Substantia nigra (tissue), 51 donors: ENCODE measurements at places on chromosomes 12 and 14.
A peak's percentile ranks its signal among the peaks of the same experiment; 100 is the strongest.

- DNase-seq = no peak
Observed at GRCh38 chr12:8780389-8780788, 42.0 kb upstream of the A2ML1 start.

DNA sequence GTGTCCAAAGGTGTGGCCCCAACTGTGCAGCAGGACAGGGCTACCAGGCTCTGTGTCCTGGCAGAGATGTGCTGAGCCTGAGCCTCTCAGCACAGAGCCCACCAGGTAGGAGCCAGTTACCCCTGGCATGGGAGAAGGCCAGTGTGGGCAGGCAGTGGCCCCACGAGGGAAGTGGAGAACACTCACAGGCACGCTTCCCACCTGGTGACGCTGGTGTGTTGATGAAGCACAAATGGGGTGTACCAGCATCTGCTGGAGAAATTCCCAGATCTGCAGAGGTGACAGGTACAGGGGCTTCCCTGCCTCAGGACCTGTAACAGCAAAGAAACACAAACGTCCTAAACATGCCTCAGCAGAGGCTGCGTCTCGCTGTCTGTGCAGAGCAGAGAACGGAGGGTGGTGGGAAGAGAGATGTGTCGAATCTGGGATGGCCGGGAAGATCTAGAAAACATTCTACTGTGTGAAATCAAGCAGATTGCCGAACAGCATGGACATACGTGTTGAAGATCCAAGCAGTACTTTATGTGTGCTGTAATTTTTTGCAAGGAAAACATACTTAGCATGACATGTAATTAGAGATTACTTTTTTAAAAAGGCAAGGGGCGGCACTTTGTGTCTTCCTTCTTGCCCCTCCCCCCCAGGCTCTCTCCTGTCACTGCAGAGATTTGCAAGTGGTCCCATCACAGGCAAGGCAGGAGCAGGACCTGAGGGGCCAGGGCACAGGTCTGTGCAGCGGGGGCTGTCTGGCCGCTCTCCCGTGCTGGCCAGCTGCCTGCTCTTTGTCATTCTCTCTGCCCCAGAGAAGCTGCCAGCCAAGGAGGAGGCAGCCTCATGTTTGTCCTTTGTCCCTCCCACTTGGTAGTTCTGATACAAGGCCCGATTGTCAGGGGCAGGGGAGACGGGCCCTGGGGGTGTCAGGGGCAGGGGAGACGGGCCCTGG, 17.3 kb downstream of the HIP1R start:
- peak; percentile 43 for DNase-seq

DNA sequence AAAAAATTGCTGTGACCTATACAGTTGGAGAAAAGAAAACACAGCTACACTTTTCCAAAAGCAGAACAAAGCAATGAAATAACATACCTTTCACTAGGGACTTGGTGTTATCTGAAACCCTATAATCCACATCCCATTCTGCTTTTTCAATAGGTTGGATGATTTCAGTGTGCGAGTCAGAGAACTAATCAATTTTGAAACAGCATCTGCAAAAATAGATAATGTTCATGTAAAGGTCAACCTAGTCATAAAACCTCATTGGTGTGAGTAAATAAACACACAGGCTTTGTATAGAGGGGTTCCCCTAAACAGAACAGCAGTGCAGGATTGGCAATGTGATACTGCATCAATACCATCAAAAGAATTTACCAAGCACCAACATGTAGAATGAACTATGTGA, 173.0 kb upstream of the G2E3 start:
- no peak for DNase-seq

GRCh38 chr12:51342416-51342815, 4.1 kb downstream of the CELA1 start:
- no peak for DNase-seq

DNA sequence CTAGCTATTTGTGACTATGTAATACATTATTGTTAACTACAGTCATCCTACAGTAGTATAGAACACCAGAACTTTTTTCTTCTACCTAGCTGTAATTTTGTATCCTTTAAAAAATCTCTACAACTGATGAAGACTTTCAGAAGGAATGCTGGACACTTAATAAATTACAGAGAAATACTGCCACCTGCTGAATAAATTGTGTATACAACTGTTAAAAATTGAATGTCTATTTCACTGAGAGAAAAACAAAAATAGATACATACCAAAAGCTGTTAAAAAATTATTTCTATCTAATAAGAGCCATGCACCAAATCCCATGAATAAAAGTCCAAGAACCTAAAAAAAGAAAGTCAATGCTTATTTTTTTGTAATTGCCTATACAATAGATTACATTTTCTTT, 6.6 kb downstream of the TSPAN19 start:
- no peak for DNase-seq

DNA sequence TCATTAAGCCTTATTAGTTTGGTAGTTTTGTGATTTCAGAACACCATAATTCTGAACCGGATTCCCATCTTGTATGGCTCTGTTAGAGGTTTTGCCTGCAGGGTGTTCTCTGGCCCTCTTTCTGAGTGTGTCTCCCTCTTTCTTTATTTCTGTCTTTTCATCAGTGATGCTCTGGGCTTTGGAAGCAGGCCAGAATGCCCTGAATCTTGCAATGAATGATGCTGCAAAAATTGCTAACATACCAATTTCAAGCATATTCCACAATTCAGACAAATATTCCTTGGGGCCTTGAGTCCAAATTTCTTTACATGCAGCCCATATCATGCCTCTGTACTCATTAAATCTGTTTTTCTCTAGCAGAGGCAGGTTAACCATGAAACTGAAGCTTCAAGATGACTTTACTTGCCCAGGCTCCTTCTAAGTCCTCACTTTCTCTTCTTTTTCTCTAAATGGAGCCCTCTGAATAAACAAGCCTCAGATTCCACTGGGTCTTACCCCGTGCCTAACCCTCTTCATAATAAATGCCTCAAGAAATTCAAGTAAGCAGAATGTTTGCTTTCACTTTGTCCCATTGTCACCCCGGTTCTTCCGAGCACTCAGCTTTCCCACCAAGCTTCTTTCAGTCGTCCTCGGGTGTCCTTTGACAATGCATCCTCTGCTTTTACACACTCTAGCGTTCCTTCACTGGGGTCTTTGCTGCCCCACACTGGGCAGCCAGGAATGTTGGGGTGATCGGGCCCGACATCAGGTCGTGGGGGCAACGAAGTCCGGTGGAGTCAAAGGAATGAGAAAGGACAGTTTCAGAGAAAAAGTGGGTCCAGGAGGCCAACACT, 78.8 kb upstream of the SLC38A4 start:
- no peak for DNase-seq

GRCh38 chr14:104108570-104109541, 23.4 kb downstream of the ASPG start:
- DNase-seq = no peak

- DNase-seq = no peak
Observed at GRCh38 chr12:99916555-99916954, 68.2 kb downstream of the ANKS1B start.

- DNase-seq = no peak
Observed at GRCh38 chr12:111964935-111965334, 48.0 kb downstream of the TMEM116 start.

DNA sequence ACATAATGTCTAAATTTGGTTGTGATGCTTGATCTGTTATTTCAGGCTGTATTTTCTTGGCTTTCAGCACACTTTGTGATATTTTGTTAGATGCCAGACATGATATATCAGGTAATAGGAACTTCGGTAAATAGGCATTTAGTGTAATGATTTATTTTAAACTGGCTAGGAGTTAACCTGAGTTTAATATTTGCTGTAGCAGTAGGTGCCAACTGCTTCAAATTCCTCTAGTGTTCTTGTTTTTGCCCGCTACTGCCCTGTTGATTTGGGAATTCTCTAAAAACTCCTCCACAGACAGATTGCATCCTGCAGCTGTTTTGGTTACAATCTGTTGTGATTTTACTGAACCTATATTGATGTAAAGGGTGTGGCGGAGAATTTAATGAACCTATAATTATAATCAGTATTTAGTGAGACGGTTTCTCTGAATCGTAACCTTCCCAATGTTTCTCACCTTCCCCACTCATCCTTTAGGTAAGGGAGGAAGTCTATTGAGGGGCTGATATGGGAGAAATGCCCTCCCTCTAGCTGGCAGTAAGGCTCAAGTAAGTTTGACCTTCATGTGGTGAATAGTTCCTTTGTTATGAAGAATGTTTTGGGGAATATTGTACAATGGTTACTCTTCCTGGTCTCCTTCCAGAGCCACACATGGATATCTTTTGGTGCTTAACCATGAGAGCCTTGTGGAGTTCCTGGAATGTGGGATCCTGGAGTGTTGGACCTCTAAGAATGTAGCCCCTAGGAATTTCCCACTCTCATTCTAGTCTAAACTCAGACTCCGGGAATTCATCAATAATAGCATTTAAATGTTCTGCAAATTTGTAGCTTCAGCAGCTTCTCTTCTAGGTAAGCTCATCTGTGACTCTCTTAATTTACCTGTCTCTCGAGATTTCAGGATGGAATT, 634.1 kb downstream of the FSCB start:
- DNase-seq = no peak

- no peak for DNase-seq
Observed at GRCh38 chr12:45745861-45746277, 16.4 kb downstream of the ARID2 start.
